Stimulated activated CD4-positive, alpha-beta T cell treated with anti-CD3 and anti-CD28 coated beads, Interleukin-1b, Interleukin-23, amount 100 ng/mL, for 1 hour (primary cell): ENCODE measurements at places on chromosomes 2 and 18.

GRCh38 chr18:58756596-58757240 is 85.5 kb downstream of the MALT1 start:
- DNase-seq = no peak

DNA sequence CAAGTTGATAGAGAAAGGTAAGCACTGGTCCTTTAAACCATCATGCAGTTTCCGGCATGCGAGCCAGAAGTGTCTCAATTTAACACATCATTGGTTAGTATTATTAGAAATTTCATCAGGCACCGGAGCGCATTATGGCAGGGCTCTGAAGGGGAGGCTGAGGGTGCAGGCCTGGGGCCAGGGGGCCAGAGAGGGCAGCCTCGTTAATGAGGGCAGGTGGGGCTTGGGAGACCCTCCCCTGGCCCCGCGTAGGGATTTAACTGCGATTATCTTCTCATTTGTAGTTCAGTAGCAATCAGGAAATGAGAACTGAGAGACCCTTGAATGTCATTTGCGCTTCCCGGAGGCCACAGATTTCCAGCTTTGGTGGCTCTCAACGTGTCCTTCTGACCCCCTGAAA is 246.4 kb downstream of the KLHL29 start:
- no peak for DNase-seq

GRCh38 chr2:127169066-127169660 is 50.9 kb downstream of the CYP27C1 start:
- DNase-seq = no peak

DNA sequence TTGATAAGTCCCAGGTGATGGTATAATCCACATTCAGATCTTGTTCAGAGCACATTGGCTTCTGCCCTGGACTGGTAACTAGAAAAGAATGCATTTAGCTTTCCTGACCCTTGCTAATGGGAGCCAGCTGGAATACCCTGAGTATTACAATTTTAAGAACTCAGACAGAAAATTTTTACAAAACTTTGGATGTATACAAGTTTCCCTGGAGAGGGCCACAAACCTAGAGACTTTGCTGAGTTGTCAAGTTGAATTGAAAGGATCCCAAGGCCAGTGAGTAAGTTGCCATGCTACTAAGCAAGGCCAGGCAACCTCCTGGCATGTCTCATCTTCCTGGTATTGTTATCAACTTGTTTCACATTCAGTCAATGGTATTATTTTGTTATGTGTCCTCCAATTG is 20.0 kb upstream of the NABP1 start:
- DNase-seq = no peak

DNA sequence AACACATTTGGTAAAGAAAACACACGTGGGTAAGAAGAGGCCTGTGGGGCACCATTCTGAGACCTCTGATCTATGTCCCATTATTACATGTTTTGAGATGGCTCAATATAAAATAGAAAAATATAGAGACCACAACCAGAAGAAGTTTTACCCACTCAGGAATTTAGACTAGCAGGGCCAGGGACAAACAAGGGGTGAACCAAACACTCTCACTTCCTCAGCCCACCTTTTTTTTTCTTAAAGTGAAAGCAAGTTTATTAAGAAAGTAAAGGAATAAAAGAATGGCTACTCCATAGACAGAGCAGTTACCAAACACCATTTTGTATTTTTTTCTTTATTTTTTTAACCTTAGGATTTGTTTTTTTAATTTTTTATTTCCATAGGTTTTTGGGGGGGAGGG is 119.0 kb upstream of the REV1 start:
- DNase-seq = no peak
